ENCODE measurements at places on chromosomes 1 and 21. TPM values are rescaled to one million over a fixed set of nuclear protein-coding genes. Genes with fewer than 3 reads are reported as not detected.

DNA sequence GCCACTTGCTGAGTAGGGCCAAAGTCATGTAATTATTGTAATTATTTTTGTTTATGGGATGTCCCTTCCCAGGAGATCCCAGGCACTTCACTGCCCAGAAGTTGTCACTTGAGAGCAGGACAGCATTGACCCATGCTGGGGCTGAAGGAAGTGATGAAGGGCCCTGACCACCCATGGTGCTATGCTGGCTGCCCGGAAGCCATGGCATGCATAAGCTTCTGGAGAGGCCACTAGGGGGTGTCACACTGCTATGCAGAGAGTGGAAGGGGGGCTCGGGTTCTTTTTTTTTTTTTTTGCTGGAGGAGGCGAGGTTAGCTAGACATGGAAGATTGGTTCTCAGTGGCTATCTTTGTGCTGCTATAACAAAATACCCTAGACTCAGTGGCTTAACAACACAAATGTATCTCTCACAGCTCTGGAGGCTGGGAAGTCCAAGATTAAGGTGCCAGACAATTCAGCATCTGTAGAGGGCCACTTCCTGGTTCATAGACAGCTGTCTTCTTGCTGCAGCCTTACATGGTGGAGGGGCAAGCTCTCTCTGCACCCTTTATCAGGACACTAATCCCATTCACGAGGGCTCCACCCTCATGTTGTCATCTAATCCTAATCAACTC, 84.9 kb downstream of the CNIH3 start:
- H3K27ac ChIP-seq = no peak overlapping the region
- no peak overlapping the region for H3K4me3 ChIP-seq
- no peaks in the 10 kb centered on the region for H3K36me3 ChIP-seq
- DNase-seq = no peak

- no peak overlapping the region for H3K27ac ChIP-seq
- peaks cover 50% of the 10 kb centered on the region for H3K4me1 ChIP-seq
- H3K4me3 ChIP-seq = no peak overlapping the region
- no peak for DNase-seq
- no peaks in the 10 kb centered on the region for H3K27me3 ChIP-seq
Measured at GRCh38 chr1:155175281-155175926, 1.8 kb downstream of the TRIM46 start.

DNA sequence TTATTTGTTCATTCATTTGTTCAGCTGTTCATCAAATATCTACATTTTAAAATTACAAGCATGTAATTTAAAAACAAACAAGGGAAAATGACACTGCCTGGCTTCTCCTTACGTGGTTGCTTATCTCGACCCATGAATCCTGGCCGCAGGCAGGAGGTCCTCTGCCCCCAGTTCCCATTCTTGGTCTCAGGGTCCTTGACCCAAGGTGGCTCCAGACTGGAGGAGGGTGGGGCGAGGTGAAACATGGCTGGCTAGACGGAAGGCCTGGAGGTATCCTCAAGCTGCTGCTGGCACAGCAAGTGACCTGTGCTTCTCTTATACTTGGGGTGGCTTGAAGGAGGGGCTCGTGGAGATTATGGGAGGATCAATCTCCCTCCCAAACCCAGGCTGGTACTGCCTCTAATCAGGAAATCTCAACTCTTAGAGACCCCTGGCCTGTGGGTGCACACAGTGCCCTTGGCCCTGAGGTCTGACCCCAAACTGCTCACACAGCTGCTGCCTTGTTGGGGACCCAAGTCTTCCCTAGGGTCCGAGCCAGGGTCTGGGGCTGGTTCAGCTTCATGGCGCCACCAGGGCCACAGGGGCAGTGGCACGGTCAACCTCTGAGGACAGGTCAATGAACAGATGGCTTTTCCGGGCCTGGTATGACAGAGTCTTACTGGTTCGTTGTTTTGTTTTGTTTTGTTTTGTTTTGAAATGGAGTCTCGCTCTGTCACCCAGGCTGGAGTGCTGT, 63.7 kb downstream of the SCCPDH start:
- no peak overlapping the region for H3K4me3 ChIP-seq
- DNase-seq = no peak
- no peaks in the 10 kb centered on the region for H3K4me1 ChIP-seq
- H3K27me3 ChIP-seq = no peaks in the 10 kb centered on the region

DNA sequence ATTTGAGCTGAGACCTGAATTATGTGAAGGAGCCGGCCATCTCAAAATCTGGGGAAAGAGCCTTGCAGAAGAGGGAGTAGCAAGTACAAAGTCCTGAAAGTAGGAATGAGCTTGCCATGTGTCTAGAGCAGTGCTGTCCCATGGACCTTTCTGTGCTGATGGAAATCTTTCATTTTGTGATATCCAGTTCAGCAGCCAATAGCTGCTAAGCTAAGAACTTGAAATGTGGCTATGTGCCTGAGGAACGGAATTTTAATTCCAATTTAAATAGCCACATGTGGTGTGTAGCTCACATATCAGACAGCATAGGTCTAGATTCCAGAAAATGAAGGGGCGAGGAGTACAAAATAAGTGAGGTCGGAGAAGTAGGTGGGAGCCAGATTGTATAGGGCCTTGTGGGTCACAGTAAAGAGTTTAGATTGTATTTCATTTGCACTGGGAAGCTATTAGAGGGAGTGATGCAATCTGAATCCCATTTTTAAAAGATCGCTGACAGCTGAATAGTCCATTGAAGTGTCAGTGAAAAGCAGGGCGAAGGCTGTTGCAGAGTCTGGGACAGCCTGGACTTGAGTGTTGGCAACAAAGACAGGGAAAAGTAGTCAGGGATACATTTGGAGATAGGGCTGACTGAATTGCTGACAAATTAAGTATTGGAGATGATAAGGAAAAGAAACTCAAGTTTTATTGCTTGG, 80.3 kb downstream of the TMEM200B start:
- H3K4me3 ChIP-seq = no peak overlapping the region
- DNase-seq = no peak
- no peak overlapping the region for H3K27ac ChIP-seq

DNA sequence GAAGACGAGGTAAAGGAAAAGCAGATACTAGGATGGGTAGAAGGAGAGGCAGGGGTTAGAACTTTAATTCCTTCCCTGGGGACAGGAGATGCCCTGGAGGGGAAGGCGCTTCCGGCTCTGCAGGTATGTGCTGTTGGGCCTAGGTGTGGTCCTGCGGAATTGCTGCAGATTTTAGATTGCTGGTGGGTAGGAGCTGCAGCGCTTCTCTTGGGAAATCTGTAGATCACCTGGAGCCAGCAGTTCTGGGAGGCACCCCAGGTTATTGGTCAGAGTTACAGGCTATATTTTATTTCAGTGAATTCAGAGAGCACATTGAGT, 1.1 kb downstream of the MGST3 start:
- no peak for DNase-seq
- peak overlapping the region; percentile 86 for H3K4me3 ChIP-seq
- H3K27me3 ChIP-seq = no peaks in the 10 kb centered on the region

RGS7 gene
- polyA plus RNA-seq = not detected

DNA sequence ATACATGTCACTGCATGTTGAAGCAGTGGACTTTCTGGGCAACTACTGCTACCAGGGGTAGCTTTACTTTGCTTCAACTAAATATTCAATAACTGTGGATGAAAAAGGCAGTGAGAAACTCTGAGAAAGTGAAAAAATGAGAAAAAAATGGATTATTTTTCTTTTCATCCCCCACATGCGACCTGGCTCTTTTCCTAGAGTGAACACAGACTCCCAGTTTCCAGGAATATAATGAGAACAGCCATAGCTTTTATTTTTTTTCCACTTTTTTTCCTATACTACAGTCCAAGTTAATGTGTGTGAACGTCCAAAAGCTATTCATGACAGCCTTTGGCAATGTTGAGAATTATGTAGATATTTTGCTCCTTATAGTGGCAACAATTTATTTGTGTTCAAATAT, 230.4 kb downstream of the DNM3 start:
- H3K4me3 ChIP-seq = no peak overlapping the region
- H3K4me1 ChIP-seq = no peaks in the 10 kb centered on the region
- H3K36me3 ChIP-seq = no peaks in the 10 kb centered on the region

DNA sequence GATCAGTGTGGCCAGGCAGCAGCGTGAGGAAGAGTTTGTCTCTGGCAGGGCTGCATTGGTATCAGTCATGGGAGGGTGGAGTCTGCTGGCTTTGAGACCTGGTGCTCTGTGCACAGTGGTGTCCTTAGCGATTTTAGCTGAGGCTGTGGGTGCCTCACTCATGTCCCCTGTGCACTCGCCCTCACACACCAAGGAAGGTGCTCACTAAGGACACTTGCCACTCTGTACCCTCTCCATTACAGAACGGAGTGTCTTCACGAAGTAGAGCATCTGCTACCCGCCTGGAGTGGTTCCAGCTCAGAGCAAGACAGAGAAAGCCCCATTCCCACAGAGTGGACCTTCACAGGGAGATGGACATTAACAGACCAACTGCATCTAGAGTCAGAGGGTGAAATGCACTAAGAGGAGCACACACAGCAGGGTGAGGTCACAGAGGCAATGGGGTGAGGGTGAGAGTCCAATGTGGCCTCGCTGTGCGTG, 117.9 kb downstream of the MATN1 start:
- H3K4me3 ChIP-seq = no peak overlapping the region
- H3K4me1 ChIP-seq = no peaks in the 10 kb centered on the region
- no peak for DNase-seq
- H3K27ac ChIP-seq = no peak overlapping the region

- no peak overlapping the region for H3K4me3 ChIP-seq
- no peak for DNase-seq
- no peaks in the 10 kb centered on the region for H3K36me3 ChIP-seq
- no peaks in the 10 kb centered on the region for H3K27me3 ChIP-seq
Measured at GRCh38 chr1:109814993-109815786, 51.5 kb upstream of the EPS8L3 start.

DNA sequence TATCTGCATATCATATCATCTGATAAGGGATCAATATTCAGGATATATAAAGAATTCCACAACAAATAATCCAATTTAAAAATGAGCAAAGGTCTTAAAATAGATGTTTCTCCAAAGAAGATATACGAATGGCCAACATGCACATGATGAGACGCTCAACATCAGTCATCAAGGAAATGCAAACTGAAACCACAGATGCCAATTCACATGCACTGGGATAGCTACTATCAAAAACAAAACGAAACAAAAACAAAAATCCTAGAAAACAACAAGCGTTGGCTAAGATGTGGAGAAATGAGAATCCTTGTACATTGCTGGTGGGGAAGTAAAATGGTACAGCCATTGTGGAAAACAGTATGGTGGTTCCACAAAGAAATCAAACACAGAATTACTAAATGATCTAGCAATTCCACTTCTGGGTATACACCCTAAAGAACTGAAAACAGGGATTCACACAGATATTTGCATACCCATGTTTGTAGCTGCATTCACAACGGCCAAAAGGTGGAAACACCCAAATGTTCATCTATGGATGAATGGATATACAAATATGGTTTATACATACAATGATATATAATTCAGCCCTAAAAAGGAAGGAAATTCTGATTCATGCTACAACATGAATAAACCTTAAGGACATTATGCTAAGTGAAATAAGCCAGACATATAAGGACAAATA, 79.4 kb downstream of the PCSK9 start:
- H3K27ac ChIP-seq = no peak overlapping the region
- no peak overlapping the region for H3K4me3 ChIP-seq
- DNase-seq = no peak
- H3K27me3 ChIP-seq = no peaks in the 10 kb centered on the region

- no peaks in the 10 kb centered on the region for H3K36me3 ChIP-seq
- peak; percentile 54 for DNase-seq
- no peaks in the 10 kb centered on the region for H3K27me3 ChIP-seq
- H3K27ac ChIP-seq = no peak overlapping the region
- peaks cover 14% of the 10 kb centered on the region for H3K4me1 ChIP-seq
Measured at GRCh38 chr1:210446479-210446878, 117.8 kb downstream of the HHAT start.

FAM43B gene
- polyA plus RNA-seq = not detected

DNA sequence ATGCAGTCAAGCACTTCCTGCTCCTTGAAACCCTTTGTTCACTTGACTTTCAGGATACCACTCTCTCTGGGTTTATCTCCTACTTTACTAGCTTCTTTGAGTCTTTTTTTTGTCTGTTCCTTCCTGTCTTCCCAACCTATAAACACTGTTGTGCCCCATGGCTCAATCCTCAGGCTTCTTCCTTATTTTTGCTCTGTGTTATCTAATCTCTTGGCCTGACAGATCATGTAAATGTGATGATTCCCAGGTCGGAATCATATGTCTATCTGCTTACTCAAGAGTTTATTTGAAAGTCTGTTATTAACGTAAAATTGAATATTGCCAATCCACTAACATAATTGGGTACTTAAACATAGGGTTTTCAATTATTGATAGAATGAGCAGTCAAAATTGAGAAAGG, 171.7 kb upstream of the ST6GALNAC5 start:
- H3K4me3 ChIP-seq = no peak overlapping the region
- H3K4me1 ChIP-seq = no peaks in the 10 kb centered on the region
- H3K27ac ChIP-seq = no peak overlapping the region
- H3K36me3 ChIP-seq = no peaks in the 10 kb centered on the region

CELA2A gene
- not detected for polyA plus RNA-seq

IL19 gene
- not detected for polyA plus RNA-seq

DNA sequence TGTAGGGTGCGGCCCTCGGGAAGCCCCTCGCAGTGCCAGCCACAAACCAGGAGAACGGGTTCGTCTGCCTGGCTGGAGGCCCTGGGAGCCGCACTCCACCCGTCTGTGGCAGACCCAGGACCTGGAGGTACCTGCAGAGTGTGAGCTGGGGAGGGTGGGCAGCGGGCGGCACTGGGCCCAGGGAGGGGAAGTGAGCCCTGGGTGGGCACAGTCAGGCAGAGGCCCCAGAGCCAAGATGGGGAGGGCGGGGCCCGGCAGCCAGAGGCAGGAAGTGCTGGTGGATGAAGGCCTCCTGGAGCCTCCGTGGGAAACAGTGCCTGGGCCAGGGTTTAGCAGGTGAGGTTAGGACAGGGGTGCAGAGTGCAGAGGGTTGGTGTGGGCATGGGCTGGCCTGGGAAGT, 4.0 kb upstream of the PEX10 start:
- peak overlapping the region; percentile 80 for H3K4me3 ChIP-seq
- DNase-seq = no peak
- H3K4me1 ChIP-seq = peaks cover 57% of the 10 kb centered on the region

DNA sequence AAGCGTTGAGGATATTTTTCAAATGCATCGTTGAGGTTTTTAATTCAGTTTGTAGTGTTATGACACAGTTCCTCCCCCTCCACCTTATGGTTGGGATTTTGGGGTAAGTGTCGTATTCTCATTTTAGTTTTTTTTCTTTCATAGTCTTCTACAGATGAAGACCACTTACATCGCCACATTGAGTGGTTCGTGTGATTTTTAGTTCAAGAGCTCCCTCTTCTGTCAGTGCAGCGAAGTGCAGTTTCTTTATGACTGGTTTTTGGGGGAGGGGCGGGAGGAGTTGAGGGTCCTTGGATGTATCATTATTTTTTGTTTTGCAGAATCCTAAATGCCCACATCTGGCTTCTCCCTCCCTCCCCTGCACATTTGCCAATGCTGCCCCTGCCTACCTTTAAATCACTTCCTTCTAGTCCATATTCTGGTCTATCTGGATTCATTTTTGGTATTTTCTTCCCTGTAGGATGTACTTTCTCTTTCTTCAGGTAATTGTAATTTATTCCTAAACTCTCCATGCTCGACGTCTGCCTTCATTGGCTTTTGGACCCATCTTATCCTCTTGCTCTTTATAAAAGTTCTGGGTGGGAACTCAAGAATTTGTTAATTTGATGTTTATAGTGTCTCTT, 433.1 kb downstream of the CAMTA1 start:
- no peak overlapping the region for H3K27ac ChIP-seq
- H3K4me1 ChIP-seq = no peaks in the 10 kb centered on the region
- no peak overlapping the region for H3K4me3 ChIP-seq
- H3K27me3 ChIP-seq = no peaks in the 10 kb centered on the region

ZBTB18 gene
- 1.5 TPM for polyA plus RNA-seq

COL8A2 gene
- polyA plus RNA-seq = not detected

GRCh38 chr1:226639631-226640061, 91.1 kb downstream of the STUM start:
- no peak overlapping the region for H3K27ac ChIP-seq

KCNJ10 gene
- 0.08 TPM for polyA plus RNA-seq

Measured in CD4-positive, alpha-beta memory T cell (primary cell).